Hair follicle dermal papilla cell (primary cell): ENCODE measurements at places on chromosomes 2 and 18. TPM values are rescaled to one million over a fixed set of nuclear protein-coding genes. Genes with fewer than 3 reads are reported as not detected.

PLGLB1 gene
- 1.8 TPM in 1 of 2 replicates, not detected in the other for total RNA-seq

CRYGC gene
- not detected in 2 replicates for total RNA-seq

SP140 gene
- total RNA-seq, result 1.2 TPM in 1 of 2 replicates, not detected in the other

TSHZ1 gene
- total RNA-seq, result 7.2 and 9.6 TPM in 2 replicates

DNAJC10 gene
- 113 and 117 TPM in 2 replicates for total RNA-seq
